ENCODE measurements at places on chromosomes 7 and 10.

DNA sequence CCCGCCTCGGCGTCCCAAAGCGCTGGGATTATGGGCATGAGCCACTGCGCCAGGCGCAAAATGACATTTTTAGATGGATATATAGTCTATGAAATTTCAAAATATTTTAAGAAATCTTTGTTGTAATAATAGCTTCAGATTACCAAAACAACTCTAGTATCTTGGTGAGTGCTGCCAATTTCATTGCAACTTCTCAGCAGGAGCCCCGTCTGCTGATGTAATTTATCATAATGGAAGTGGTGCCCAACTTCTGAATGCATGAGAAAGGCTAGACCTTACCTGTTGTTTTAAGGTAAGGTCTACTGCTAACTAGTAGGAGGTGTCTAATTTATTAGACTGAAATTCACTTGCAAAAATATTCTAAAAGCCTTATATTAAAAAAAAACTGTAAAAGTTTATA lies 20.0 kb downstream of the PDSS1 start:
- DNase-seq: no peak

DNA sequence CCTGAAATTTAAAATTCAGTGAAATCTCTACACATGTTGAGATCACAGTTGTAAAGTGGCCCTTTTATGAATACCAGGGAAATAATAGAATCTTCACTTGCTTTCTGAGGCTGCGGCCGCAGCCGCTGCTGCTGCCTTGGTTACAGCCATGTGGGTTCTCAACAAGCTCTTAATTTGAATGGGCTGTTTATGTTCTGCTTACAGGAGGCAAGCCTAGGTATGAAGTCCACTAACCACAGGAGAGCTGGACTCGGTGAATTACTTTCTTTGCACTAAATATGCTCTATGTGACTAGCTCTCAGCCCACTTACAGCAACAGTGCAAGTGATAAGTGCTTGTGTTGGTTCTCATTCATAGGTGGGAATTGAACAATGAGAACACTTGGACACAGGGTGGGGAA lies 410.8 kb downstream of the SFMBT2 start:
- no peak for DNase-seq

DNA sequence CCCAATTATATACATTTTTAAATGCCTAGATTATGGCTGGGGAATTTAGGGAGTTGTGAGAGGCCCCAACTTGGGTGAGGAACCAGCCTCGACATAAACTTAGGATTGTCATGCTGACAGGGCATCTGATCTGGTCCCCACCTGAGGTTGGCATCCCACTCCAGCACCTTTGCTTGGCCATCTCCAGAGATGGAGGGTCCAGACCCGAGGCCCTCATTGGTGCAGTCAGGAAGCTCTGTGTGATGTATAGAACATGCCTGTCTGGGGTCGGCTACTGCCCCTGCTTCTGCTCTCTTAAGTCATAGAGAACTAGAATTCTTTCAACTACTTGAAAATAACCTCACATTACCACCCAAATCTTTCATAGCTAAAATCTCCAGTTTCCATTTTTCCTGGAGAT lies 153.8 kb downstream of the NRF1 start:
- no peak for DNase-seq

GRCh38 chr10:7202793-7203355 lies 208.0 kb downstream of the SFMBT2 start:
- DNase-seq: no peak

GRCh38 chr10:47087667-47088066 lies 176.4 kb downstream of the PTPN20 start:
- no peak for DNase-seq

DNA sequence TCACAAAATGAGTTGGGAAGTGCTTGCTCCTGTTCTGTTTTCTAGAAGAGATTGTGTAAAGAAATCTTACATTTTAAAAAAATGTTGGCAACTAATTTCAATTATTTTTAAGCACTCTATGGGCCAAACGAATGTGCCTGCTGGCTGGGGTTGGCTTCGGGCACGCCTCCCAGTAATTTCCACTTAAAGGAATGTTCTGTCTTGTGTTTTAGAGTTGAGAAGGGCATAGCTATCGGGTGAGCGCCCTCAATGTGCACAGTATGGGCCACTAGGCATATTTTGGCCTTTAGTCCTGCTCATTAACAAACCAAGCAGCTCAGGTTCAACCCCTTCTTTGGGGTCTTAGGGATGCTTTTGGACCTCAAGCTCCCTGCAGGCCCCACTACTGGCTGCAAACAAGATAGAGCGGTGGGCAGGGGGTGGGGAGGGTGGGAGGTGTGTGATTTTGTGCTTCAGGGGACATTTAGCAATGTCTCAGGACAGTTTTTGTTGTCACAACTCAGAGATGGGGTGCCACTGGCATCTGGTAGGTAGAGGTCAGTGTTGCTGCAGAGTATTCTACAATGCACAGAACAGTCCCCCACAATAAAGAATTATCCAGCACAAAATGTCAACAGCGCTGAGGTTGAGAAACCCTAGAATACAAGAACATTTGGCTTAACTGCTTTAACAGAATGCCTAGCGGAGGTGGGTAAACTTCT lies 40.7 kb downstream of the TACC2 start:
- DNase-seq: no peak

DNA sequence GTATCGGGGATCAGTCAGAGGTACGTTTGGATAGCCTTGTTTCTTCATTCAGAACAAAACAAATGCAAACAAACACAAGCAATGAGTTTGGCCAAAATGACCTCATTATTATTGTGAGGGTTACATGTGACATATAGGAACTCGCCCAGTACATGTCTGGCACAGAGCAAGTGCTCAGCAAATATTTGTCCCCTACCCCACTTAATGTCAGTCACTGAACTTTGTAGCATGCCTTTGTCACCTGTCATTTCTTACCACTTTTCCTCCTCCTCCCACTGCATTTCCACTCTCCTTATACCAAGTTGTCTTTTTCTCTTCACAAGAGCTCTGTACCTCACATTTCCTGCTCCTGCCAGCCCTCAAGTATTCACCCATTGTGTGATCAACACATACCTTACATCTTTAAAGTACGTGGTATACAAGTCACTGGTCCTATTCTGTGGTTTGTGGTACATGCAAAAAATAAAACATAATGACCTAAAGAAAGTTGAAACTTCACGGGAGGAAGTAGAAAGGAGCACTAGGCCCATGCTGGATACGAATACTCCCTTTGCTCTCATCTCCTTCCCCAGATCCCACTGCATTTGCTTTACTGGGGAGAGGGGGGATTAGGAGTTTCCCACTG lies 236.0 kb downstream of the INHBA start:
- DNase-seq: no peak

- DNase-seq: no peak
Observed at GRCh38 chr10:34327184-34327583, 487.9 kb downstream of the PARD3 start.

GRCh38 chr7:1691601-1692514 lies 21.8 kb downstream of the ELFN1 start:
- no peak for DNase-seq

GRCh38 chr10:60310740-60311139 lies 78.9 kb downstream of the ANK3 start:
- no peak for DNase-seq

- DNase-seq: no peak
Observed at GRCh38 chr7:19482628-19483027, 226.2 kb downstream of the POLR1F start.

GRCh38 chr7:92755680-92756079 lies 80.7 kb downstream of the CDK6 start:
- no peak for DNase-seq

DNA sequence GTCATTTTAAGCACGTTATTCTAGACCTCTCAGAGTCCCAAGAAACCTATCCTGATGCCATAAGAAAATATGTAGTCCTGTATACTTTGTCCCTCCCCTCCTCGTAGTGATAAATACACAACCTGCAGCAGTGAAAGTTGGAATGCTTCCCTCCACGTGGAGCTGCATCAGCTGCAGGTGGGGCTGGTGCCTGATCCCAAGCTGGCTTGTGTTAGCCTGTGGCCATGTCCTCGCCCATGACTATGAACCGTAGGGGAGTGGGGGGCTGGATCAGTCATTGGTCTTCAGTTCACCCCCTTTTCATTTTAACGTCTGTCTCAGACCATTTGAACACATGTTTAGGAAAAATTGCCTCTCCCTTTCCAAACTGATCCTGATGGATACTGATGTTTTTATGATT lies 171.4 kb upstream of the HABP2 start:
- DNase-seq: no peak

GRCh38 chr7:117666031-117666430 lies 186.2 kb downstream of the CFTR start:
- peak; percentile 6 for DNase-seq

DNA sequence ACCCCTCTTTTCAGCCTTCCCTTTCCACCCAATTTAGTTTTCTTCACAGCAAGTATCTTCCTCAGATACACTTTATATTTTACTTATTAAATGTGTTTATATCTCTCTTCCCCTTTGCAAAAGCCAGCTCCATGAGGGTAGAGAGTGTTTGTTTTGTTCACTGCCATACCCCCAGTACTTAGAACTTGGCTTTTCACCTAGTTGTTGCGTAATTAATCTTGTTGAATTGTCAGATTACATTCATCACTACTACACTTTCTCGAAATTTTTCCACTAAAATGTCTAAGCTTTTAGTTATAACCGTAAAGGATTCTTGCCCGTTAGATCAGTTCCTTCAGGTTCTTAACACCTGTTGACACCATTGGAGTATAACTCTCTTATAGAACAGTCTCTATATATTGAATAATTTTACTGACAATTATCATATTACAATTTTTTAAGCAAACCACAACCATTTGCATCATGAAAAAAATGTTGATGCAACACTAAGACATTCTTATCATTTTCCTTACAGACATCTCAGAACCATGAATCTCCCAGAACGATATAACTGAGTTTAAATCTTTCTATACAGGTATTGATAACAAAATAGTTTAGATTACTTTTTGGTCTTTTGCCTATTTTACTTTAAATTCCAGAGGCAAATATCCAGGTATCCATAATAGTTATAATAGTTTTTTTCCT lies 29.9 kb downstream of the VWDE start:
- DNase-seq: no peak

DNA sequence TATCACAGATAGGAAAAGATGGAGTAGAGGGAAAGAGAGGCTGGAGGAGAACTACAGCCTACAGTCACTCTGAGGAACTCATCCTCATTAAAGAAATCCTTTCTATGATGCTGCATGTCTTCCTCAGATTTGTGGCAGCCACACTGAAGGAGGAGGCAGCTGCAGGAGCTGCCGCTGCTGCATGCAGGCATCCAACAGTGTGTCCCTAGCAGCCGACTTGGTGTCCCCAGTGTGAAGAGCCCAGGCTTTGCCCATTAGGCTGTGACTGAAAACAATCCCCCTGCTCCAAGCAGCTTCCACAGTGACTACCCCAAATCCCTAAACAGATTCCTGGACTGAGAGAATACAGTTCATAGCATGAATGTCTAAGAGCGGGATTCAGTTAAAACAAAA lies 23.1 kb downstream of the SKIDA1 start:
- DNase-seq: no peak

DNA sequence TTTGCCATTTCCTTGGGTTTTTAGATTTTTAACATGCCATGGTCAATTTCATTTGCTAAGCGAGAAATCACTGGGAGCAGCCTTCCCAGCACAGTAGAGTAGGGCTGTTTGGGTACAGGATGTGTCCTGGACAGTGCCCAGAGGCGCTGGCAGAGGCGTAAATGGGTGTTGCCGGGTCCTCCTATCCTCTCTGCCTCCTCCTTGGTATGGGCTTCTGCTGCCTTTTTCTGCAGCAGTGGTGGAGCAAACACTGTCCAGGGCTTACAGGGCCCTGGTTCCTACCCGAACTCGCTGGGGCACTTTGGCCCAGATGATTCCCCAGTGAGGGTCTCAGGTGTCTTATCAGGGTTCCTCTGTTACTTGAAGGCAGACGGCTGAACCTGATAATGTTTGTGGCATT lies 298.3 kb downstream of the RPS24 start:
- no peak for DNase-seq

- DNase-seq: no peak
Observed at GRCh38 chr7:91299952-91300775, 35.9 kb downstream of the FZD1 start.

DNA sequence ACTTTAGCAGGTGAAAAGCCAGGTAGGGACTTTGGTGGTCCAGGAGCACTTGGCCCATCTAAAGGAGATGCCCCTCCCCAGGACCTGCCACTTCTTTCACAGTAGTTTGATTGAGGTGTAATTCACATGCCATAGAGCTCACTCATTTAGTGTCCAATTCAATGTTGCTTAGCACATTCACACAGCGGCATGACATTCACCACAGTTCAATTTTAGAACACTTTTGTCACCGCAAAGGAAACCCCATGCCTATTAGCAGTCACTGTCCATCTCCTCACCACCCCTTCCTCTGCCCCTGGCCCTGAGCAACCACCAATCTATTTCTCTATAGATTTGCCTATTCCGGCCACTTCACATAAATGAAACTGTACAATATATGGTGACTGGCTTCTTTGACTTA lies 211.6 kb upstream of the ZMIZ1 start:
- no peak for DNase-seq

GRCh38 chr7:93117852-93118530 lies at the start of gene SAMD9:
SAMD9 (minus strand) TSS chr7:93117979; CDS start chr7:93106097, 11,882 bp downstream.
- peak; percentile 91 for DNase-seq

- DNase-seq: peak; percentile 8
Observed at GRCh38 chr10:29250066-29250465, 38.8 kb upstream of the LYZL1 start.

GRCh38 chr7:4167385-4167910 lies 514.6 kb upstream of the FOXK1 start:
- DNase-seq: no peak

DNA sequence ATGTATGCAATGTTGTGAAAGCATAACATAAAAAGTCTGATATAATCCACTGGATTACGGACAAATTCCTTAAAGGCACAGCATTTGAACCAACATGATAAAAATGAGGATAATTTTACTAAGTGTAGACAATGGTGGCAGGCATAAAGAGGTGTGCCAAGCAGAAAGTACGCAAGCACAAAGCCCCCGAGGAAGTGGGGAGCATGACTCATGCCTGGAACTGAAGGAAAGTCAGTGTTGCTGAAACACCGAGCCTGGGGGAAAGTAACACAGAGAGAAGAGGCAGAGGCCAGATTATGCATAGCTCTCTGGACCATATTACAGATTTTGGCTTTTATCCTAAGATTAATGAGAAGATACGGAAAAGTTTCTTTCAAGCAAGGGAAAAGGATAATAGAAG lies 490.0 kb upstream of the PHF14 start:
- DNase-seq: no peak

GRCh38 chr7:127995156-127995880 lies 35.9 kb downstream of the LRRC4 start:
- no peak for DNase-seq

DNA sequence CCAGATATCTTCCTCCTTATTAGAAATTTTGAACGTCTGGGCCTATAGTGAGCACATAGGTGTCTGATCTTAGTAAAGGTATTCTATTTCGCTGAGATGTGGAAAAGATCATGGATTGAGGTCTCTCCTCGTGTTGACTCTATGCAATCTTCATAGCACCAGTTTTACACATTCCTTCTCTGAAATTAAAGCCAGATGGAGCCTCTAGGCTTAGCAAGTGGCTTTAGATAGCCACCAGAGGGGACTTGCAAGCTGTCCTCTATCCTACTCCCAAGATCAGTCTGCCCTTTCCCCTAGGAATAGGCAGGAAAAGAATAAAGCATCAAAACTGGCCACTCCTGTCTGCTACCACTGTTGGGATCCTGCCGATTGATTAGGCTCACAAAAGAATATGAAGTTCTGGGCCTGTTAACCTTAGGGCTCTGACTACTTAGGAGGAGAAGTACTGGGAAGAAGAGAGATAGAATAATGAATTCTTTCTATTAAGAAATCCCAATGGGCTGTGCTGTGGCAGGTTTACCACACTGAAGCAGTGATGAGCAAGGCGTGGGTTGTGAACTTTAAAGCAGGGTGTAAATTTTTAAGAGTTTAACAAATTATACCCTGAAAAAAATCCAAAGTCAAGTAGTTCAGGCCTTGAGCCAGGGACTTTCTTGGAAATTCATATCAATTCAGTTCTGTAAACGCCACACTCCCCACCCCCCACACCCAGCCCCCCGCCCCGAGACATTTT lies 2.2 kb upstream of the STRIP2 start:
- DNase-seq: no peak
